AG08396 (cell line): ENCODE measurements at places on chromosomes 7 and 10.
A peak's percentile ranks its signal among the peaks of the same experiment; 100 is the strongest.

DNA sequence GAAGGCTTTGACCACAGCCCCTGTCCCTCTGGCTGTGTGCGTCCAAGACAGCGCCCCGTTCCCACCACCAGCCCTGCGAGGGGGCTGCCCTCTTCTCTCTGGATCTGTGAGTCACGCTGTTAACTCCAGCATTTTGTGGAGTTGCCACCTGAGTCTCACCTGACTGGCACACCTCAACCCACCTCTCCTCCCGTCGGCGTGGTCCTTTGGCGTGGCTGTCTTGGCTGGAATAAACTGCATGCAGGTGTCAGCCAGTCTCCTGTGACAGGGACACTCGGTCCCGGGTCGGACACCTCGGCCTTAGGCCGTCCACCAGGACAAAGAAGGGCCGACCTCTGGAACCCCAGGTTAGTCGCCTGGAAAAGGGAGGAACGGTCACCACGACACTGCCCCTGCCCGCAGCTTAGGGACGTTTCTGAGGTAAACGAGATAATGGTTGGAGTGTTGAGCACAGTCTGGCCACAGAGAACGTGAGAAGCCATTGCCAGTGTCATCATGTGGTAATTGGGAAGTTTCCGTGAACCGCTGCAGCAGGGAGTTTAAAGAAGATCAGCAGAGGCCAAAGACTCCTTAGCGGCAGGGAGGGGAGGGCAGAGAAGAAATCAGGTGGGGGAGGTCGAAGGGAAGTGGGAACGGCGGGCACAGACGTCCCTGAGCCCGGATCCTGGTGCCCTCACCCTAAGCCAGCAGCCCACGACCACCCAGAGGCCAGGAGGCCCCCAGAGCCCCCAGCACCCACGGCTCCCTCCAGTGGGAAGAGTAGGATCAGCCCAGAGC, 73.6 kb upstream of the FAM20C start:
- DNase-seq = no peak

- no peak for DNase-seq
These were observed 17.7 kb downstream of the NPFFR1 start for GRCh38 chr10:70266056-70266455.

DNA sequence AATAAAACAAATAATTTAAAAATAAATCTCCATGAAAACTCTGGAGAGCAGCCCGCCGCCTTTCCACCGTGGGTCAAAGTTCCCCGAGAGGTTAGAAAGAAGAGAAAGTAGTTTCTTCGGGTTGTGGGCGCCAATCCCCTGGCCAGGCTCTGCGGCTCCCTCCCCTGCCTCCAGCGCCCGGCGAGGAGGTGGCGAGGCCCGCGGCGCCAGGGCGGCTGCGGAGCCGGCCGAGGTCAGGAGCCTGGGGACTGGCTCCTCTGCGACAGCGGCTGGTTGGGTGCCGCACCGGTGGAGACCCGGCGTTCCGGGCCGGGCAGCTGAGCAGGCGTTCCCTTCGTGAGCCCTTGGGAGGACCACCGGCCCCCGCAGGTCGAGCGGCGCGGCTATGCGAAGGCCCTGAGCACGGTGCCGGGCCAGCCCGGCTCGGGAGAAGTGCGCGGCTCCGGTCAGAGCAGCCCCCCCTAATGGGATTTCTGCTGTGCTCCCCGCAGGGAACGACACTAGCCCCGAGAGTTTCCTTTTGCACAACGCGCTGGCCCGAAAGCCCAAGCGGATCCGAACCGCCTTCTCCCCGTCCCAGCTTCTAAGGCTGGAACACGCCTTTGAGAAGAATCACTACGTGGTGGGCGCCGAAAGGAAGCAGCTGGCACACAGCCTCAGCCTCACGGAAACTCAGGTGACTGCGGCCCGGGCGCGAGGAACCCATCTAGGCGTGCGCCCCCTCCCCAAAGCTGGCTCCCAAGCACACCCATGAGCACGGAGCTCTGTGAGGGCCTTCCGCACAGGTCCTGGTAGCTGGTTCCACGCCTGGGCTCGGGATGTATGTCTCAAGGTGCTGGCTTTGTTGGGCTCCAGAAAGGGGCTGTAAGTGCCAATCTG, 2.8 kb downstream of the EMX2 start:
- DNase-seq = no peak

- DNase-seq = no peak
These were observed 279.4 kb upstream of the HABP2 start for GRCh38 chr10:113273181-113274163.

DNA sequence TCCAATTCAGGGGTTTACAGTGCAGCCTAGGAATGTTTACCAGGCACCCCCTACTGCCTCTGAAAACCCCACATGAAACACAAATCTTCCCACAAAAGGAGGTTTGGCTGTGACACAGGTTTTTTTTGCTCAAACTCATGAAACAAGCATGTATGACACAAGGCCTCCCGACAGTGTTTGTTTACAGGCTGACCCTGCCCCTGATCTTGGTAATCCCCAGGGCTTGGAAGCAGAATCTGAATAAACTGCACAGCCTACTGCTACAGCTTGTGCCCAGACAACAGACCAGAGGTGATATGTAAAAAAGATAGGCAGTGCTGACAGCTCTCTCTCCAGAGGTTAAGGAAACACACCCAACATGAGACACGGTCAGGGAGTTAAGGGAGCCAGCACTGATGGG, 184.2 kb downstream of the KMT2E start:
- peak; percentile 68 for DNase-seq

DNA sequence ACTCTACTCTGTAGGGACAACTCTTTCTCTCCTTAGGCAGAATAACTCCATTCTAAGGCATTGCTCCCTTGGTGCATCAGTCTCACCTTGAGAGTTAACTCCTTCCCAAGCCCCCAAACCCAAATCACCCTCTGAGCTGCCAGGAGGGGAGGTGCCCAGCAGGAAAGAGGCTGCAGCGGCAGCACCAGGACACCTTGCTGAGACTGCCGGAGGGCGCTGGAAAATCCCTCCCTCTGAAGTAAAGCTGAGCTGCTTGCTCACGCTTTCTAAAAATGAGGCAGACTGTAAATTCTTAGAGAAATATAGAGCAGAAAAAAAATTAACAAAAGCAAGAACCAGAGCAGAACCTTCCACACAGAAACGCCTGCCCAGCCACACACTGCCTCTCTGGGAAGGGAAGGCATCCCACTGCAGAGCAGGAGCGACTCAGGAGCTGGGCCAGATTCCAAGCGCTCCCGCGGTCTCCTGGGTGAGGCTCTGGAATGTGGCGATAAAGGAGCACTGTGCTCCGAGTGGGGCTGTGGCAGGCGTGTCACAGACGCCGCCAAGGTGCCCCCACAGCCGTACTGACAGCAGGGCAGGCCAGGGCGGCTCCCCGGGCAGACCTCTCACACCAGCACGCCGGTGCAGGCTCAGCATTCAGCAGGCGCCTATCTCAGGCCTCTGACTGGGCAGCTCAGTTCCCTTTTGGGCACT, 202.1 kb downstream of the TNS3 start:
- DNase-seq = peak; percentile 76

- peak; percentile 91 for DNase-seq
These were observed at the start of gene SERPINE1 for GRCh38 chr7:101126651-101127459. TSS of gene SERPINE1 (plus strand) at chr7:101127104. CDS start at chr7:101128394, 1,290 bp downstream.

DNA sequence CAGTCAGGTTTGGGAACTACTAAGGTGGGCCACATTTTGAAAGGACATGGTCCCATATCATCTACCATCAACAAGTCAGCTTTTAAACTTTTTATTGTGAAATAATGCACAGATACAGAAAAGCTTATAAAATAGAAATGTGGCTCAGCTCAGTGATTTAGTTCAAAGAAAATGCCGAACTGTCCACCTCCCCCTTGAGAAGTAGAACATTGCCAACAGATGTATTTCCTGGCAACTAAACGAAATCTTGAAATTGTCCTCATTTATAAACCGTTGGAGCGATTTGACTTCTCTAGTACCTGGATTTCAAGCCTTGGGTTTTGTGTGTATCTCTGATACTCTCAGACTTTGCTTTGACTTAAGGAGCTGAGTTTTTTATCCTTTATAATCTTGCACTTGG, 32.7 kb upstream of the SMNDC1 start:
- DNase-seq = no peak

DNA sequence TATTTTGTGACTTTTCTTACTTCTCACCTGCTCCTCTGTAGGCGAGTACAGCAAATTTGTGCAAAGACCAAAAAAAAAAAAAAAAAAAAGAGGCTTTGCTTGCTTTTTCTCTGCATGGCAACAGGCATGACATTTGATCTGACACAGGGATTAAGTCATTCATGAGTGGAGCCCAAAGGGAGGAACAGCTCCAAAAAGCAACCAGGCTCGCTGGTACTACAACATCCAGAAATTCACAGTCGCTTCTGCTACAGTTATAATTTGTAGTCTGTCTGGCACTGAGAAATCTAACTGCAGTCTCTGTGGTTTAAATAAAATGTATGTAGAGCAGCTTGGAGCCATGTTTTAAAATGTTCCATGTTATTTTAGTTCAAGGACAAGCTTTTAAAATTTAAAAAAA, 31.7 kb downstream of the MKX start:
- DNase-seq = peak; percentile 41
